ENCODE measurements at places on chromosomes 2 and 18. TPM values are rescaled to one million over a fixed set of nuclear protein-coding genes. Genes with fewer than 3 reads are reported as not detected.

DNA sequence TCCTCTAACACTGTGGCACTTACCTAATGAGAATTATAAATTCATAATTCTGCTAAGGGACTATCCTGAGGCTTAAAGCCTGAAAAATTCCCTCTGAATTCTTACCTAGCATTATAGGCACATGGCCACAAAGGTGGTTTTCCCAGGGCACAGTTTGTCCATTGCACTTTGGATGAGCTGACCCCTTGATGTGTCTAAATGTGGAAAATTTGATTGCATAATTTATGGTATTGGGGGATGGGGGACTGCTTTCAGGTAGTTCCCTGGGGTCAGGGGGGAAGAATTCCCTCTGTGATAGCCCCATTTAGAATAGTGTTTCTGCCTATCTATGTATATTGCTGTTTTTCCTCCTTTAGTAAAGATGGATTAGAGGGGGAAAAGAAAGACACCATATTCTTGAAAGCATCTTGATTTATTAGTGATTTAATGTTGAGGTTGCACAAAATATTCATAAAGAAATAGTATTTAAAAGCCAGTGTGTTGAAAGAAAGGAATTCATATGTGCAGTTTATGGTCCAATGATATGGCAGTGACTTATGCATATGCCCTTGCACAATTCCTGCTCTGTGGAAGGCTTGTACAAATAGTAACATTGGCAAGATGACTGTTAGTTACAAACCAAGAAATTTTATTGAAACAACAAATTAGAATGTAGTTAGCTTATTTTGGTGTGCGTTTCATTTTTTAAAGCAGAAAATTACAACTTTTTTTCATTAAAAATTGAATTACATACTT lies 8.7 kb upstream of the HTR2B start:
- DNase-seq = no peak
- peak overlapping the region; percentile 29 for H3K27ac ChIP-seq
- H3K4me3 ChIP-seq = no peak overlapping the region
- H3K36me3 ChIP-seq = no peaks in the 10 kb centered on the region

GRCh38 chr2:118177318-118177717 lies 89.0 kb downstream of the INSIG2 start:
- no peaks in the 10 kb centered on the region for H3K4me1 ChIP-seq
- H3K27ac ChIP-seq = no peak overlapping the region
- H3K36me3 ChIP-seq = no peaks in the 10 kb centered on the region
- H3K27me3 ChIP-seq = no peaks in the 10 kb centered on the region
- DNase-seq = no peak
- H3K4me3 ChIP-seq = no peak overlapping the region

TRABD2A gene
- total RNA-seq = 3.9 TPM

ALPG gene
- not detected for total RNA-seq

DNA sequence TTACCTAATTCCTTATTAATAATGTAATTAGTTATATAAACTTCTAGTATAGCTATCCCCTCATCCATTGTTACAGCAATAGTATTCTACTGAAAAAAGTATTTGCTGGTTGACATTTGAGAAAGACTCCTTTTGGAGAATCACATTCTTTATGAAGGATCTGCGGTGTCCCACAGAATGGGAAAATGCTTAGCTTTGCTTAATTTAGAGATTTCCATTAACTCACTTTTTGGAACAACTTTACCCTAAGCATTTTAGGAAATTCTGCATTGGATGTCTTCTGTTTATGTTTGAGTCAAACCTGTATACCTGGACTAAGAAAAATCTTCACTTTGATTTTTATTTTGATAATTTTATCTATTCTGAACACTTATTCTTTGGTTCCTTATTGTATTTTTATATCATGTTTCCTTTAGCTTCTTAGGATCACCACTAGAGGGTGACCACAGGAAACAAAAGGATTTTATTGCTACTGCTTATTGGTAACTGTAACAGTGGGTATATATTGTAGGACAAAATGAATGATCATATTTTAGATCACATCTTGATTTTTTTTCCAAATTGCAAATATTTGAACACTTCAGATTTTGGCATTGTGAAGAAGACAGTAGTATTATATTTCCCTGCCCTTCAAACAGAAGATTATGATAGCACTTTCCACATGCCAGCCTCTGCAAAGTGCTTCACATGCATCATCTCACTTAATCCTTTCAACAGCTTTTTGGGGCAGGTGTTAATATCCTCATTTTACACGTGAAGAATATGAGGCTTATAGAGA lies 79.6 kb downstream of the MIB1 start:
- peaks cover 46% of the 10 kb centered on the region for H3K36me3 ChIP-seq
- no peaks in the 10 kb centered on the region for H3K4me1 ChIP-seq
- no peak for DNase-seq
- no peak overlapping the region for H3K27ac ChIP-seq
- no peak overlapping the region for H3K4me3 ChIP-seq

GRCh38 chr2:136874258-136874657 lies 108.9 kb downstream of the THSD7B start:
- no peaks in the 10 kb centered on the region for H3K36me3 ChIP-seq
- no peaks in the 10 kb centered on the region for H3K4me1 ChIP-seq
- H3K4me3 ChIP-seq = no peak overlapping the region
- H3K27me3 ChIP-seq = no peaks in the 10 kb centered on the region
- no peak for DNase-seq
- H3K27ac ChIP-seq = no peak overlapping the region

DNA sequence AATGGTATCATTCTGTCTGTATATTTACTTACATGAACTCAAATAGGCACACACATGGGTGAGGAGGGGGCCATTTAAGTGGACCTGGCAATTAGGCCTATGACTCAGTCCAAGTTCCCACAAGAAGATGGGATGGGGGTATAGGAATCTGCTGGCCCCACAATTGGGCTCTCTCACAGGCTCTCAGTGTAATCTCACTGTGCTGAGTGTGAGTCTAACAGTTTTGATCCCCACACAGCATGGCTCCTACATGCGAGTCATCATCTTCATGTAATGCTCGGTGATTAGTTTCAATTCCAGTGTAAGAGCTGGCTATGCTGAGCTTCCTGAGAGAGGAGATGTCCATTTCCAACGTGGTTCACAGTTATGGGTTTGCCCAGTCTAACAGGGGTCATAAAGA lies 114.0 kb downstream of the GATA6 start:
- H3K27me3 ChIP-seq = no peaks in the 10 kb centered on the region
- H3K36me3 ChIP-seq = no peaks in the 10 kb centered on the region
- DNase-seq = no peak
- H3K4me1 ChIP-seq = peaks cover 5% of the 10 kb centered on the region
- H3K27ac ChIP-seq = no peak overlapping the region
- H3K4me3 ChIP-seq = no peak overlapping the region

ASPRV1 gene
- 0.28 TPM for total RNA-seq

- no peaks in the 10 kb centered on the region for H3K27me3 ChIP-seq
- no peaks in the 10 kb centered on the region for H3K4me1 ChIP-seq
- H3K27ac ChIP-seq = no peak overlapping the region
- no peak overlapping the region for H3K4me3 ChIP-seq
- no peaks in the 10 kb centered on the region for H3K36me3 ChIP-seq
Measured at GRCh38 chr2:54945391-54946219, 104.6 kb downstream of the RTN4 start.

- no peak for DNase-seq
- no peaks in the 10 kb centered on the region for H3K4me1 ChIP-seq
- H3K27me3 ChIP-seq = no peaks in the 10 kb centered on the region
- no peak overlapping the region for H3K4me3 ChIP-seq
Measured at GRCh38 chr18:24840051-24840450, 379.6 kb downstream of the HRH4 start.

DNA sequence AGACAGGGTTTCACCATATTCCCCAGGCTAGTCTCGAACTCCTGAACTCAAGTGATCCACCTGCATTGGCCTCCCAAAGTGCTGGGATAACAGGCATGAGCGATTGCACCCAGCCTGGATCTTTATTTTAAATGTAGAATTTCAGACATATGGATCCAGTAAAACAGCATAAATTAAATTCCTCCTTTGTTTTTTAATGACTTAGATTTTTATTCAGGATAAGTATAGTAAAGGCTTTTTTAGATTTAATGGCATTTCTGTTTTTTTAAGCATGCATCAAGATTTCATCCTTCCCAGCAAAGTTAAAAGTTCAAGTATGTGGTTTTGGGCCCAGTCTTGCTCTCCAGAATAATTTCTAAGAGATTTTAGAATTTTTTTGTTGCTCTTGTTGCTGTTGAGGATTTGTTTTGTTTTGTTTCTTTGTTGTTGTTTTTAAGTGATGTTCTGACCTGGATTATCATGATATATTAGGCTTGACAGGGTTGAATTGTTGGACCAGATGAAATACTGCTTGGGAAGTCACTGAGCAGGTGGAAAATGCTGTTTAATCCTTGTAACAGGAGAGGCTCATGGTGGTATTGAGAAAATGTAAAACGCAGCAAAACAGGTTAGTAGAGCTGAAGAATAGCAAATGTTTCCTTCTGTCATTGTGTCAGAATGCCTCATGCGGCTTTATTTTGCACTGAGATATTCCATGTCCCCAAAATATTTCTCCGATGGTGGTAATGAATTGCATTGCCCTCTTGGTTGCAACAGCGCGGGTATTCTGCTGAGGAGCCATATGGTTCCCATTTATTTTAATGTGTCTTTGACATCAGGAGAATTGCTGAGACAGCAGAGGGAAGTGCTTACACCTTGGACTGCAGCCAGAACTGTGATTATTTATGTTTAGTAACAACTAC lies 147.9 kb downstream of the GALNT3 start:
- no peaks in the 10 kb centered on the region for H3K27me3 ChIP-seq
- no peak for DNase-seq
- no peaks in the 10 kb centered on the region for H3K4me1 ChIP-seq
- H3K4me3 ChIP-seq = no peak overlapping the region

DNA sequence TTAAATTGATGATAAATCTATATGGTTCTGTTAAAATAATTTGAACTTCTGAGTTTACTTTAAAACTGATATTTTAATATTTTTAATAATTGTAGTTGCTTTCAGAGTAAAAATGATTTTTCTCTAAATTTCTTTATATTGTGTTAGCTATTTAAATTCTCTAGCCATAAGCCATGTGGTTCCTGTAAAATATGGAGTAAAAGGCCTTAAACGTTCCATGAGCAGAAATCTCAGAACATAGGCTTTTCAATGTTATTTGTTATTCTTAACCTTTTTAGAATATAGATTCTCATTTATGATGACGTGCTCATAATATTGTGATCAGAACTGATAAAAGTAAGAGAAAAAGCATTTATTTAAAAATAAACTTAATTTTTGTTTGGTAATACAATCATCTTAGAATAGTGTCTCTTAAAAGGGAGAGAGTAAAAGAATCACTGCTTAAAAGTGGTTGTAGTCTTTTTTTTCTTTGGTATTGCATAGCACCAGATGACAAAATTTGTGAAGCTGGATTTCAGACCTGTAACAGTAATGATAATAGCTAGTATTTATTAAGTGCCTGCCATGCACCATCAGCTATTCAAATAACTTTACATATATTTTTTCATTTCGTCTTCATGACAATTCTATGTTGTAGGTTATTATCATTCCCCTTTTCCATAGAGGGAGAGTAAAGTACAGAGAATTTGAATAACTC lies 2.7 kb downstream of the BMPR2 start:
- H3K27ac ChIP-seq = no peak overlapping the region
- no peaks in the 10 kb centered on the region for H3K27me3 ChIP-seq
- peak overlapping the region; percentile 86 for H3K4me3 ChIP-seq
- no peak for DNase-seq
- no peaks in the 10 kb centered on the region for H3K36me3 ChIP-seq

- H3K36me3 ChIP-seq = no peaks in the 10 kb centered on the region
- no peak for DNase-seq
- H3K4me3 ChIP-seq = no peak overlapping the region
- H3K27me3 ChIP-seq = no peaks in the 10 kb centered on the region
Measured at GRCh38 chr2:16271231-16271896, 331.0 kb downstream of the MYCN start.

NPAS2 gene
- 43.3 TPM for total RNA-seq

TPO gene
- total RNA-seq = 13.8 TPM

GRCh38 chr18:36095936-36096519 lies 28.7 kb upstream of the RPRD1A start:
- no peak for DNase-seq
- no peaks in the 10 kb centered on the region for H3K36me3 ChIP-seq
- no peaks in the 10 kb centered on the region for H3K4me1 ChIP-seq
- no peak overlapping the region for H3K27ac ChIP-seq
- no peaks in the 10 kb centered on the region for H3K27me3 ChIP-seq

- no peak overlapping the region for H3K27ac ChIP-seq
- peaks cover 26% of the 10 kb centered on the region for H3K27me3 ChIP-seq
Measured at GRCh38 chr2:85135660-85135914, 2.4 kb downstream of the TCF7L1 start.

SAG gene
- not detected for total RNA-seq

- H3K27ac ChIP-seq = no peak overlapping the region
- DNase-seq = no peak
- no peaks in the 10 kb centered on the region for H3K4me1 ChIP-seq
- no peak overlapping the region for H3K4me3 ChIP-seq
- H3K36me3 ChIP-seq = no peaks in the 10 kb centered on the region
Measured at GRCh38 chr2:179558010-179558934, 293.6 kb upstream of the SESTD1 start.

DNA sequence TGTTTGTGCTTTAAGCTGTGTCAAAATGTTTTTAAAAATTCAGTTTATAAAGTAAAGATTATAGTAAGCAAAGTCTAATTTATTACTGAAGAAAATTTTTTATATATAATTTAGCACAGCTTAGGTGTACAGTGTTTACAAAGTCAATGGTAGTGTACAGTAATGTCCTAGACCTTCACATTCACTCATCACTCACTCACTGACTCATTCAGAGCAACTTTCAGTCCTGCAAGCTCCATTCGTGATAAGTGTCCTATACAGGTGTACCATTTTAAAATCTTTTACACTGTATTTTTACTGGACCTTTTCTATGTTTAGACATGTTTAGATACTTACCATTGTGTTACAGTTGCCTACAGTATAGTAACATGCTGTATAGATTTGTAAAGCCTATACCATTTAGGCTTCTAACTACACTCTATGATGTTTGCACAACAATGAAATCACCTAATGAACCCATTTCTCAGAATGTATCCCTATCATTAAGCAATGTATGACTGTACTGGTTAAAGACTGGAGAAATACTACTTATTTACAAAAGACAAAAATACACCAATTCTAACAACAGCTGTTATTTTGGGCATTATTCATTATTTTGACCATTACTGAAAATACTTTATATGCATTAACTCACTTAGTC lies 95.1 kb downstream of the STRN start:
- no peaks in the 10 kb centered on the region for H3K27me3 ChIP-seq
- no peak overlapping the region for H3K4me3 ChIP-seq
- DNase-seq = no peak
- H3K4me1 ChIP-seq = no peaks in the 10 kb centered on the region
- H3K36me3 ChIP-seq = peaks cover 99% of the 10 kb centered on the region

DNA sequence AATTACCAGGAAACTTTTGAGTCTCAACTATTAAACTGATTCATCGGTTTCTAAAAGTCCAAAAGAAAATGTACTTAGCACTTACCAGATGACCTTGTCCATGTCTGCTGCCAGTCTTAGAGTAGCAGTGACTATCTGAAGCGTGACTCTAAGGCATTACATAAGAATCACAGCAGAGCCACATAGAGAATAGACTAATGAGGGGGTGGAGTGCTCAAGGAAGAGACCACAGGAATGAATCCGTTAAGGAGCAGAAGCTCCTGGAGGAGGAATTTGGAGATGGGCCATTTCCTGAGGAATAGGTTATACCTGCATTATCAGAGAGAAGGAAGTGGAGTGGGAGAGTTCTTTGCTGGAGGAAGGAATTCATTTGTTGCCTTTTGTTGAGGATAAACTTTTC lies 116.0 kb downstream of the MAP3K20 start:
- H3K4me1 ChIP-seq = peaks cover 25% of the 10 kb centered on the region
- H3K36me3 ChIP-seq = peaks cover 19% of the 10 kb centered on the region
- no peaks in the 10 kb centered on the region for H3K27me3 ChIP-seq
- DNase-seq = no peak

- no peak overlapping the region for H3K4me3 ChIP-seq
- no peaks in the 10 kb centered on the region for H3K4me1 ChIP-seq
- no peaks in the 10 kb centered on the region for H3K27me3 ChIP-seq
- DNase-seq = no peak
- H3K36me3 ChIP-seq = no peaks in the 10 kb centered on the region
- no peak overlapping the region for H3K27ac ChIP-seq
Measured at GRCh38 chr2:97708048-97708380, 5.4 kb upstream of the ZAP70 start.

Data from heart left ventricle (tissue), 16 donors.